M059J (cell line): ENCODE measurements at places on chromosomes 11 and 22.

DNA sequence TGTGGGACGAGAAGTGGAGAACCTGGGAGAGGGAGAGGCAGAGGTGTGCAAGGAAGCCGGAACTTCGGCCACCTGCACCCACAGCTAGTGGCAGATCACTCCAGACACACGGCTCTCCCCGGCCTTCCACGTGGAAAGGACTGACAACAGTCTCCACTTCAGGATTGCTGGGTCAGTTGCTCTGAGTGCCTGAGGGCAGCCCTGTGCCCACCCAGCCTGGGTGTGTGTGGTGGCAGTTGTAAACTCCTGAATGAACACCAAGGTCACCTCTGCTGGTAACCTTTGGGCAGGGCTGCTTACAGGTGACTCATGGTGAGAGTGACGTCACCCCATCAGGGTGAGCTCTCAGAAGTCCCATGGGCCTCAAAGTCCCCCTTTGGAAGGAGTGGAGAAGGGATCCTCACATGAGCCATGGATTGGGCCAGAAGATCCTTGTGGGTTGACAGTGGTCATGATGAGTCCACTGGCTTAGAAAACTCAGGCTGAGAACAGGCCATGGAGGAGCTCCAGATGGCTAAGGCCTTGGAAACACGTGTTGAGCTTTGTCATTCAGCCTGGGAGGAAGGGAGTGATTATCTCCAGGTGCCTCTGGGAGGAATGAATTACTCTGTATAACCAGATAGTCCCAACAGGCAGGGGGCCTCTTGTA lies 71.3 kb downstream of the BCR start:
- peak; percentile 32 for DNase-seq

GRCh38 chr22:37282385-37282677 lies at the start of gene CYTH4:
Gene CYTH4, plus strand, starts transcription at chr22:37282508. Its CDS starts 62 bp downstream, at chr22:37282570.
- DNase-seq: no peak

DNA sequence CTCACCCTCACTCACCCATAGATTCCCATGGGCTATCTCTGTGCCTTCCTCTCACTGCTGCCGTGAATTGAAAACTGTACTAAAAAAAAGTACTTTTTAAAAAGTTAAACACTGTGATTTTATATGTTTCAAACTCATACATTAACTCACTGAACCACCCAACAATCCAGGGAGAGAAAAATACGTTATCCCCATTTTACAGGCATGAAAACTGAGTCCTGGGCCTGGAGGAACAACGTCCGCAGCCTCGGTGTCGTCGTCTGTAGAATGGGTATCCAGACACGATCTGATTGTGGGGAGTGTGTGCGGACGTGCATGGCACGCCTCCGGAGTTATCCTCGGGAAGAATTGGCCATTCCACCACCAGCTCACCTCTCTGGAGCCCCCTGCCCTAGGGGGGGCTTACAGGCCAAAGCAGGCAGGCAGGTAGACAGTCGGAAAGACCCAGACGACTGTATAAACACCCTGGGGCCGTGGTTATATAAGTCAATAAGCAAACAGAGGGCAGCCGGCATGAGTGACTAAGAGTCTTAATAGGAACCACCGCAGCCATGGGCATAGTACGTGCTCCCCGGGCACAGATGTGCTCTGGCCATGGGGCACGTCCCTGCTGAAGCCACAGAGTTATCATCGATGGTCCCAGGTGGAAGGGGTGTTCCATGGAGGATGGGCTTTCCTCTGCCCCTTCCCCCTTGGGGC lies 7.1 kb upstream of the PDGFB start:
- peak; percentile 89 for DNase-seq

DNA sequence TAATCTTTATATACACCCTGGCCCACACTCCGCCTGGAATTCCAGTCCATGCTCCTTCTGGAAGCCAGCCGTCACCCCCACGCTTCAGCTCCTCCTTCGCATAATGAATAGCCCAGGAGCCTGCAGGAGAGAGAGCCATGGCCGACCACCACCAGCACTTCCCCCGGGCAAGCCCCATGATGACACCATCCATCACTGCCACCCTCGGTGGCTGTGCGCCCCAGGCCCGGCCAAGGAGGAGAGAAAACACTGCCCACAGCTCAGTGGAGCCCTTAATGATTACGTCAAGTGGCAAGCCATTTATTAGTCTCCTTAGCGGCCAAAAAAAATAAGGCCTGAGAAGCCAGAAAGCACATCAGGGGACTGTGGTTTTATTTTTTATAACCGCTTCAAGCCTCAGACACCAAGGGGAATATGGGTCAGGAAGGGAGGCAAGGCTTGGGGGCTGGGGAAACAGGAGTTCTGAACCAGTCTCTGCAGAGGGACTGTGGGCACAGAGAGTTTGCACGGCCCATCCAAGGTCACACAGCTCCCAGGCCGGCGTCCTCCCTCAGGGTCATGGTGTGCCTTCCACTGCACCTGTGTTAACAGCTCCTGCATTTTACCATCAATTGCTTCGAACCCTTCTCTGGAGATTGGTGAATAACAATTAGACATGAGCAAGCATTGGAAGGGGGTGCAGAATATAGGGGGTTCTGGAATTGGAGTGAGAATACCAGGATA lies 134.3 kb downstream of the MN1 start:
- peak; percentile 20 for DNase-seq

- DNase-seq: peak; percentile 80
Observed at GRCh38 chr11:76918941-76919386, 58.2 kb downstream of the ACER3 start.
